Stimulated activated CD8-positive, alpha-beta memory T cell treated with anti-CD3 and anti-CD28 coated beads, Interleukin-2, amount 100 ng/mL, for 48 hours (primary cell): ENCODE measurements at places on chromosomes 3 and 15.

DNA sequence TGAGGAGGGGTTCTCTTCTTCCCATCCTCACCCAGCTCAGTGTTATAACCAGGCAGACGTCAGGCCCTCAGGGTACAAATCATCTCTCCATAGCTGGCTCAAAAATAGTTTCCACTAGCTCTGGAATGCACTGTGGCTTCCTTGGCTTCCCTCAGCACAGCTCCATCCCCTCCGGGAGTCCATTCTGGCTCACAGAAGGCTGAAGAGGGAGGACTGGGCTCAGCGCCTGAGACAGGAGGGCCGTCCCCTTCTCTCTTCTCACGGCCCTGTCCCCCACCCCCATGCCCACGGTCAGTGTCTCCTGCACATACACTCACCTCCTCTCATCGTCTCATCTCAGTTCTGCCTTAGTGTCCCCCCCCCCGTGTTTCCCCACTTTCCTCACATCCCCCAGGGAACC, 50.1 kb downstream of the UMPS start:
- no peak for DNase-seq

- no peak for DNase-seq
Measured at GRCh38 chr3:46849045-46849631, 14.1 kb downstream of the MYL3 start.

DNA sequence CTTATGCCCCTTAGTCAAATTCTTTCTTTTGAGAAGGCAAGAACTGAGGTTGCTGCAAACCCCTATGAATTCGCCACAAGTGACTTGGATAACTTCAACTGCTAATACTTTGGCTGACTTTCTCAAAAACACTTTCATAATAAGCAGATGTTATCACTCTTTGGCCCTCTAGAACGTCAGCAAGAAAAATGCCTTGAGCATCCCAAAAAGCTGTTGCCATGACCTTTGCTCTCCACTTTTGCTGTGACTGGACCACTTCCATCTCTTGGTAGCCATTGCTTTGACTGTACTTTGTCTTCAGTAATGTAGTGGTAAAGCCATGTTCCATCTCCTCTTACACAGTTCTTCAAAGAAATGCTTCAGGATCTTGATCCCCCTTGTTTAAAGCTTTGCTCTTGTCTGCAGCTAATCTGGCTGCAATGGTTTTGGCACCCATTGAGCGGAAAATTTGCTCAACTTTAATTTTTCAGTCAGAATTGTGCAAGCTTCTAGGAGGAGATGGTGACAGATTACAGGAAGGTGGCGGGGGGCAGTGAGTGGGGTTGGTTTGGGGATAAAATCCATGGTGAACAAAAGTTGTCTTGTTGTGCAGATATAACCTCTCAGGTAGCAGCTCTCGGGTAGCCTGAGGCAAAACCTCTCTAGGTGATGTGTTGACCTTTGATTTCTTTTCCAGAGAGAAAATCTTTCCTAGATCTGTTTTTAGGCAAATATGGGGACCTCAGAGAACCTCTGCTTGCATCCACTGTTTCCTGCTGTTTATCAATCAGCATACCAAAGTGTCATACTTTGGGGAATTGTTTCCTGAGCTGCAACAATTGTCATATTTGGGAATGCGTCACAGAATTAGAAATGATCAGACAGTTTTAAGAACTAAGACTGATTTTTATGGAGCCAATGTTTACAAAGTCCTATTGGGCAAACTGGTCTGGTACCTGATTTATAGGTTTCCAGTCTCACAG, 83.6 kb downstream of the CCR1 start:
- no peak for DNase-seq

DNA sequence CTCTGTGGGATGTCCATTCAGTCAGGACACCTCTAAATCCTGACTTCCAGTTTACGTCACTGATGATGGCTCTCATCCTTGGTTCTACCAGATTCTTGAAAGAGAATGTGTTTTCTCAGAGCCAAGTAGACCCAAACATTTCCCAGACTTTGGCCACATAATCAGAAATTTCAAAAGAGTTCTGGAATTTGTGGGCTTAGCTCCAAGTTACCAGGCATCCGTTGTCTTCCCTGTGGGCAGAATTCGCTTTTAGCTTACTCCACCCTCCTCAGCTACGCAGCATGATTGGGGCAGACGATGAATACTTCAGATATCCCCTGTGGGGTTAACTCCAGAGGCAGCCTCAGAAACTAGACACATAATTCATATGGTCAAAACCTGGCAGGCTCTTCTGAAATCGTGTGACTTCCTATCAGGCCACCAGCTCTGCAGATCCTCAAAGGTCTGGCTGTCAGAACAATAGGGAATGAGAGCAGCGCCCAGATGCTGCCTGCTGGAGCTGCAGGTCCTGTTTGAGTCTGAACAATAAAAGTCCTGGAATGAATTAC, 30.6 kb downstream of the CRTC3 start:
- DNase-seq = no peak

- no peak for DNase-seq
Measured at GRCh38 chr3:130457671-130458070, 59.3 kb upstream of the COL6A6 start.

DNA sequence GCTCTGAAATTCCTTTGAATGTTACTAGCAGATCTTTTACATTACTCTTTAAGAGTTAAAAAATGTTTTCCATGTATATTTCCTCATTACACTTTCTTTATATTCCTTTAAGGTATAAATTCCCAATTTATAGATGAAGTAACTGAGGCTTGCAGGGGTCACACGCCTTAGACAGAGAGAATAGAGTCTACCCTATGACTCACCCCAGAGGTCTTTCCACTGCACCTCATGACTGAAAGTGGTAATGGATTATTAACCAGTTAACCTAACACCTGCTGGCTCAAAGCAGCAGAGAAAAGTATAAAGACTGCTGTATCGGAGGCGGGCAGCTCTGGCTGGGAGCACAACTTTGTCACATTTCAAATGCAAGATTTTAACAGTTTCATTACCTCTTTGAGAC, 37.7 kb downstream of the LDHAL6B start:
- no peak for DNase-seq

DNA sequence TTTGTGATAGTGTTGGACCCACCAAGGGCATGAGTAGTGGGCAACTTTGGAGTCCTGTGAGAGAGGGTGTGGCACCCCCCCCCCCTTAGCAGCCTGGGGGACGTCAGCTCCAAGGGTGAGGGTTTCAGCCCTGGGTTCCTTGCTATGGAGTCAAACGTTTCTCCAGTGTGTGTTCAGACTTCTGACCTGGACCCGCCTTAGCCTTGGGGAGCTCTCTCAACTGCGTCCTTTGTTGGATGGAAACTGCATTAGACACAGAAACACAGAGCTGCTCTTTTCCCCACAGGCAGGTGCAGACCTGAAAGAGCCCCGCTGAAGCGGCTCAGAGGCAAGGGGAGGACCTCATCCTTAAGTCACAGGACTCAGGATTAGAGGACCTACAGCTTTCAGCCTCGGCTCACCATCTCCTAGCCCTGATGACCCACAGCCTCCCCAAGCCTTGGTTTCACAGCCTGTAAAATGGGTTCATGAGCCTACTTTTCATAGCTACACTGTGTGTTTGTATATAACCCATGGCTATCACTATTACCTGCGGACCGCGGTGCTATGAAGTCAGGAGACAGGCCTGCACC, 19.9 kb downstream of the ZNF710 start:
- DNase-seq = no peak

- no peak for DNase-seq
Measured at GRCh38 chr15:98651581-98652220, 3.4 kb downstream of the IGF1R start.

GRCh38 chr3:4421121-4421520, 45.9 kb downstream of the SUMF1 start:
- no peak for DNase-seq

DNA sequence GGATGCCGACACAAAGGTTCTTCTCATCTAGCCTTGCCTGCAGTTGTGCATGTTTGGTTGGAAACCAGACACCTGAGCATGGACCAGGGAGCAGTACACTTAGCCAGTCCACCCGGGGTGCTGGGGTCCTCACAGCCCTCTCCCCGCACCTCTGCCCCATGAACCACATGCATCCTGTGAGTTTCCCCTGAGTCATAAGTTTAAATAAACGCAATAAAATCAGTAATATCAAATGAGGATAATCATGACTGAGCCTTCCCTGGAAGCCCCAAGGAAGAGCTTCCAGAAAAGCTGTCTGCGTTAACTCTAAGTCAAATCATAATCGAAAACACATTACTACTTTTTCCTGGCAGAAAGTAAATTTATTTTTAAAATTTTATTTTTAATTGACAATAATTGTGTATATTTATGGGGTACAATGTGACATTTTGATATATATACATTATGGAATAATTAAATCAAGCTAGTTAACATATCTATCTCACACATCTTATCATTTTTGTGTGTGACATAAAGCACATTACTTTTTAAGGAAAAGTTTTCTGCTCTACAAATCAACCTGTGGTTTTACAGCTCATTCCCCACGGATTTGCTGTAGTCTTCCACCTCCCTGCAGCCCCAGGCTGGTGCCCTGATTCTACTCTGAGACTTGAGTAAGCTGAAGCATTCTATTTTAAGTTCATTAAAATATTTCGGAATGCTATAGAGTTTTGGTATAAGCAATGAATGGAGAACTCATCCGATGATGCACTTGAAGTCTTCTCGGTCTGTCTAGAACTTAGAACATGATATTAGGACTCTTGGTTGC, 166.0 kb upstream of the EIF1B start:
- no peak for DNase-seq

DNA sequence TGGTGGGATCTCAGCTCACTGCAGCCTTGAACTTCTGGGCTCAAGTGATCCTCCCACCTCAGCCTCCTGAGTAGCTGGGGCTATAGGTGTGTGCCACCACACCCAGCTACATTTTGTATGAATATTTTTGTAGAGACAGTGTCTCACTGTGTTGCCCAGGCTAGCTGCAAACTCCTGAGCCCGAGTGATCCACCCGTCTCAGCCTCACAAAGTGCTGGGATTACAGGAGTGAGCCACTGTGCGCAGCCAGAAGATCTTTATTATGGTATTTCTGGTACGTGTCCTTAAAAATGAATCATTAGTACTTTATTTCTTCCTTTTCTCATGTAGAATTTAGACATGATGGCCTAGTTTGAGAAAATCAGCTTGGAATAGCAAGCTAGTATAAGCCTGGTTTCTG, 153.3 kb downstream of the BCHE start:
- no peak for DNase-seq

DNA sequence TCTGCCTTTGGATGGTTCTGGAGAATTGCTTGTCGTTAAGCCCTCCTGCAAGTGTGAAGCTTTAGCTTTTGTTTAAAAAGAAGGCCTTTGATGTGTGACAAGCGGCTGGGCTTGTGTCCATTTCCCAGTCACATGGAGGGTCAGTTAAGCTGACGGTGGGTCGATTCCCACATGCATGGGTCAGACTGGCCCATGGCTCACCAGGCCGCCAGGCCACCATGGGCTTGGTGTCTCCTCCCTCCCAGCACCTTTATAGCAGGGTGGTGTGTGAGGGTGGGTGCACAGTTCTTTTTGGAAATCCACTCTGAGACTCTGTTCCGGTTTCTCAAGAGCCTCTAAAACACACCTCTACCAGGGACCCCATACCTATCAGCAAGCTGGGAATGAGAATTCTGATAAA, 67.2 kb downstream of the SCN5A start:
- no peak for DNase-seq

DNA sequence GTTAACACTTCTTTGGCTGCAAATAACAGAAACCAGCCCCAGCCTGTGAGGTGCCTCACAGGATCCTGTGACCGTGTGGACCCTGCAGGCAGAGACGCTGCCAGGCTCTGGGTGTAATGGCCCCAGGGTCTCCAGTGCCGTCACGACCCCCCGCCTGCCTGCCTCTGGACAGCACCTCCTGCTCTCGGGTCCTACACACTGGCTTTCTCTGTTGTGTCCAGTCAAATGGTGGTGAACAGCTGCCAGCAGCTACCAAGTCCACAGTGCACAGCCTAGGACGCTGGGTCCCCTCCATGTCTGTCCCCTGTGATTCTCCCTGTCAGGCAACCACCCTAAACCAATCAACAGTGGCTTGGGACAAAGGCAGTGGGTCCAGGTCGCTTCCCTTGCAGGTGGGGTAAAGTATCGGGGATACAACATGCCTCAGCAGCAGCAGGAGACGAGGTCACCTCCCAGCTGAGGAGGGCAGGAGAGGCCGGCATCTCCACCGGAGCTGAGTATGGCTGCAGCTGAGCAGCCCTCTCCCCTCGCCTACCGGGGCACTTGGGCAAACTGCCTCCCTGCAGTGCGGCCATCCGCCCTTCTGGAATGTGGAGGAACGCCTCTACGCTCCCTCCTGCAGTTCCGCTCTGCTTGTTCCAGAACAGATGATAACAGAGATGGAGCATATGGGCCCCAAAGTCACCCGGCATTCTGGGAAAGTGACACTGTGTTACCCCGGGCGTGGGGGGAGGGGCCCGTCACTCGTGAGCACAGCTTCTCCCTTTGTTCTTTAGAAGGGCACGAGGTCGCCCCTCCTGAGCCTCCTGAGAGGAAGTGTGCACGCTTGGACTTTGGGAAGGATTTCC, 21.1 kb upstream of the SKOR1 start:
- DNase-seq = no peak

GRCh38 chr3:12946649-12947316, 105.4 kb upstream of the RPL32 start:
- DNase-seq = no peak

- no peak for DNase-seq
Measured at GRCh38 chr3:194162070-194162678, 26.2 kb downstream of the HES1 start.

DNA sequence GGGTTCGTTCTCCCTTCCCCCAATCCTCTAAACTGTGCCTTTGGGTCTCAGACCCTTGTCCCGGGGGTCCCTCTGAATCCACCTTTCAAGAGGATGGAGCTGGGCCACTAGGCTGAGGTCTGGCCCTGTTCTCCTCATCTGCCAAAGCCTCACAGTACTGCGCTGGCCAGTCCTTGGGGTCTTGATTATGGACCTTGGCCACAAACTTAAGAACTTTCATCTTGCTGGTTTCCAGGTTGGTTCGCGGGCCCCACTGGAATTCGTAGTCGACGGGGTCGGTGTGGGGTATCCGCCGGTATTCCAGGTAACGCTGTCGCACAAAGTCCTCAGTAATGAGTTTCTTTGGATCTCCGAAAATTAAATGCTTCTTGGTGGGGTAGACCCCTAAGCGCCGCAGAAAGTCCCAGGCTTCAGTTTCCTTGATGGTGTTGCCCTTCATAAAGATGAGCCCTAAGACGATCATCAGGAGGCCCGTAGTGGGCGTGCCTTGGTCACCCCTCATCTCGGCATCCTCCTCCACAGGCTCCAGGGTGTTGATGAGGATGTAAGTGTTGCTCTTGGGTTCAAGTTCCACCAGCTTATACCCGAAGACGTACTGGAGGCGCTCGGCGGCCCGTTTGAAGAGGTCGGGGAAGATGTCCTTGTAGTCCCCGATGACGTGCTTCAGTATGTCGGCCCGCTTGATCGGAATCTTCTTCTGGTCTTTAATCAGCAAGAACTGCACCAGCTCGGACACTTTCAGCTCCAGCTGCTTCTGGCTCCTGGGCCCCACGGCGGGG, 727 bp downstream of the NSMCE3 start:
- peak; percentile 30 for DNase-seq
